ENCODE measurements at places on chromosomes 4 and X. TPM values are rescaled to one million over a fixed set of nuclear protein-coding genes. Genes with fewer than 3 reads are reported as not detected.
A peak's percentile ranks its signal among the peaks of the same experiment; 100 is the strongest.

Gene BEX1
- polyA plus RNA-seq, result 30.8 TPM

GRCh38 chr4:106451091-106451490 is 82.5 kb upstream of the GIMD1 start:
- H3K36me3 ChIP-seq, result no peaks in the 10 kb centered on the region
- no peaks in the 10 kb centered on the region for H3K4me1 ChIP-seq
- H3K27me3 ChIP-seq, result no peaks in the 10 kb centered on the region
- H3K27ac ChIP-seq, result no peak overlapping the region
- H3K4me3 ChIP-seq, result no peak overlapping the region

Gene PCYT1B
- polyA plus RNA-seq, result 1.7 TPM

- DNase-seq, result no peak
- no peaks in the 10 kb centered on the region for H3K27me3 ChIP-seq
- no peaks in the 10 kb centered on the region for H3K4me1 ChIP-seq
- H3K4me3 ChIP-seq, result no peak overlapping the region
- no peaks in the 10 kb centered on the region for H3K36me3 ChIP-seq
Measured at GRCh38 chr4:150547154-150547838, 34.7 kb upstream of the MAB21L2 start.

- H3K27ac ChIP-seq, result no peak overlapping the region
- no peaks in the 10 kb centered on the region for H3K27me3 ChIP-seq
- H3K4me3 ChIP-seq, result no peak overlapping the region
- no peaks in the 10 kb centered on the region for H3K4me1 ChIP-seq
- peaks cover 13% of the 10 kb centered on the region for H3K36me3 ChIP-seq
- DNase-seq, result no peak
Measured at GRCh38 chrX:71453056-71453455, 79.8 kb upstream of the OGT start.

Gene NDST4
- not detected for polyA plus RNA-seq

Gene HPSE
- 1.4 TPM for polyA plus RNA-seq

DNA sequence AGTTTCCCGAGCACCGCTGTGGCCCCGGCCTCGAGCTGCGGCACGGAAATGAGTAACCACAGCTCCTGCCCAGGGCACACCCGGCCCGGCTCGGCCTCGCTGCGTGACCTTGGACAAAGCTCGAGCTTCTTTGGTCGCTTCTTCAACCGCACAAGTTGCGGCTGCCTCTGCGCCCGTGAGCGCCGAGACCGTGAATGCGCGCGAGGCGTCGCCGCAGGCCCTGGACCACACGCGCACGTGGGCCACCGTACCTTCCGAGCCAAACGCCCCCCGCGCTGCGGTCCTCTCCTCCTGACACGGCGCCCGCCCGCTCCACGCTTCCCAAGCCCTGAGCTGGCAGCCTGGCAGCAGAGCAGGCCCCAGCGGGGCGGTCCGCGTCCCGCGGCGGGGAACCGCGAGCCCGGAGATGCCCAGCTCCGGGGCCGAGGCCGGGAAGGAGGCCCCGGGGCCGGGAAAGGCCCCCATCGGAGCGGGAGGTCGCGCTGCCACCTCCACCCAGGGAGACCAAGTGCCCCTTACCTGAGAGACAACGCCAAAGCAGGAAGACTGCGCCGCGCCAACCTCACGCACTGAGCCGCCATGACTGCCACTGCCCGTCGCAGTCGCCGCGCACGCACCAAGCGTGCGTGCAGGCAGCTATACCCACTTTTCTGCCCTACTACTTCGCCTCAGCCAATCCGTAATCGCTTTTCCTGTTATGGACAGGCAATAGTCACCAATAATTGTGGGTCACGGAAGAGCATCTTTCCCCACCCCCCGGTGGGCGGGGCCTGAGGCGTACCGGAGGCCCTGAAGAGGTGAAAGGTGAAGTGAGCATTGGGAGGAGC is at the start of gene GRPEL1:
Gene GRPEL1, minus strand, starts transcription at position 613 of the 827 bp plus-strand sequence. Its CDS starts 32 bp downstream, at position 581.
- H3K36me3 ChIP-seq, result peaks cover 3% of the 10 kb centered on the region
- peak within 1 kb of the TSS; percentile 91 for H3K4me3 ChIP-seq
- no peaks in the 10 kb centered on the region for H3K4me1 ChIP-seq

- H3K4me3 ChIP-seq, result no peak overlapping the region
- DNase-seq, result no peak
- H3K4me1 ChIP-seq, result no peaks in the 10 kb centered on the region
Measured at GRCh38 chrX:8297766-8298165, 126.7 kb upstream of the VCX2 start.

GRCh38 chr4:152278172-152278504 is 257.8 kb downstream of the FBXW7 start:
- DNase-seq, result no peak
- H3K36me3 ChIP-seq, result no peaks in the 10 kb centered on the region
- H3K4me1 ChIP-seq, result peaks cover 21% of the 10 kb centered on the region
- no peak overlapping the region for H3K4me3 ChIP-seq
- H3K27me3 ChIP-seq, result no peaks in the 10 kb centered on the region
- H3K27ac ChIP-seq, result peak overlapping the region; percentile 63

GRCh38 chr4:12319765-12320164 is 891.1 kb upstream of the HS3ST1 start:
- no peak overlapping the region for H3K27ac ChIP-seq
- no peak for DNase-seq
- H3K27me3 ChIP-seq, result no peaks in the 10 kb centered on the region
- no peaks in the 10 kb centered on the region for H3K36me3 ChIP-seq
- no peaks in the 10 kb centered on the region for H3K4me1 ChIP-seq
- H3K4me3 ChIP-seq, result no peak overlapping the region

- no peaks in the 10 kb centered on the region for H3K36me3 ChIP-seq
- no peaks in the 10 kb centered on the region for H3K27me3 ChIP-seq
- H3K4me3 ChIP-seq, result no peak overlapping the region
Measured at GRCh38 chr4:95693594-95693993, 144.8 kb upstream of the UNC5C start.

Data from small intestine (tissue), 16 donors.